ENCODE measurements at places on chromosomes 5 and 9.

DNA sequence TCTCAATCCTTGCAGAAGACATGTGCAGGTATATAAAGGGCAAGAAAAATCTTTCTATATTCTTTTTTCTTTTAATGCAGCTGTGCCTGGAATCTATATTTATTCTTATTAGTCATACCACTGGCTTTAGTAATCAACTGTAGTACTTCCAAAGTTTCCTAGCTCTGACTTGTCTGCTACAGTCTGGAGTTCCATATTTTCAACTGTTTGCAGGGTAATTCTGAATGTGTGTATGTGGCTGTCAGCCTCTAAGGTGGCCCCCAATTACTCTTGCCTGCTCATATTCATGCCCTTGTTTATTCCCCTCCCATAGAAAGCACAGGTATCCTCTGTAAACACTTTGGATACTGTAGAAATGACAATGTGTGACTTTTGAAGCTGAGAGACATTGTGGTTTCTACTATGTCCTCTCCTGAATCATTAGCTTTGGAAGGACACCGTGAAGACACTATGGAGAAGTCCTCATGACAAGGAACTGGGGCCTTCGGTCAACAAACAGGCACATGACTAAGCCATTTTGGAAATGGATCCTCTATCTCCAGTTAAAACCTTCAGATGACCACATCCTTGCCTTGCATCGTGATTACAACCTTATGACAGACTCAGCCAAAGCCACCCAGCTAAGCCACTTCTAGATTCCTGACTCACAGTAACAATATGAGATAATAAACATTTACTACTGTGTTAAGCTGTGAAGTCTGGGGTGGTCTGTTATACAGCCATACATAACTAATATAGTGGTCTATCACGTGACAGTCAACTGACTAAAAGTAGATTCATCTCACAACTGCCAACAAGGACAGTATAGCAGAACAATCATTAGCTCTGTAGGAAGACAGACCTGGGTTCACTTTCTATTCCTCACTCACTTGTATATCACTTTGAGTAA is 49.5 kb upstream of the SUSD1 start:
- DNase-seq = no peak

GRCh38 chr5:170491479-170491878 is 12.3 kb upstream of the KCNIP1 start:
- no peak for DNase-seq

DNA sequence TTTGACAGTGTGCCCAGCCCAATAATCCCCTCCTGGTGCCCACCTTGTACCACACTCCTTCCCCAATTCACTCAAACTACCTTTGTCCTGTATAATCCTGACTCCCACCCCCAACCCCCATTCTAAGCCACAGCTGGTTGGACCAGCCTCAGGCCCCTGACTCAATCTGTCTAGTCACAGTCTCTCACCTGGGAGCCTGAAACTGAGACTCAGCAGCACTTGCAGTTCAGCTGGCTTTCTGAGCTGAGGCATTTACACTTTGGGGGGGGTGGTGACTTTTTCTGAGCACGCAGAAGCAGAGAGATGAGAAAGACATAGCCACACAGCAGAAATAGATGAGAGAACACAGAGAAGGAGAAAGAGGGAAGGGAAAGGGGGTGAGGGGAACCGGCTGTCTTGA is 247.3 kb downstream of the MAN2A1 start:
- no peak for DNase-seq

DNA sequence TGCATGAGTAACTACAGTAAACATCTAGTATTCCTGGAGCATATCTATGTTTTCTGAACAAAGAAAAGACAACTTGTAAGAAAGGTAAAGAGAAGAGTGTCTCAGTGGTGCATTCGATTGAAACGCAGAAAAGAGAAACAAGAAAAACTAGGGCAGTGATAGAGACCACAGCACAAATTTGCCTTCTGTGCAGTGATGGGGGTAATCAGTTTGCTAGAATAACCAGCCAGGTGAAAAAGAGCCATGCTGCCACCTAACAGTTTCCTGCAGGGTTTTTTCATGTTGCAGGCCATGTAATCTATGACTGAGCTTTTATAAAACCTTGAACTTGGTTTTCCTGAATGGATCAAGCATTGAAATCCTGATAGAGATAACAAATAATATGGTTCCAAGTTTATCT is 198.4 kb upstream of the MEF2C start:
- no peak for DNase-seq

- no peak for DNase-seq
These were observed 614.7 kb downstream of the ISL1 start for GRCh38 chr5:51997949-51998348.

DNA sequence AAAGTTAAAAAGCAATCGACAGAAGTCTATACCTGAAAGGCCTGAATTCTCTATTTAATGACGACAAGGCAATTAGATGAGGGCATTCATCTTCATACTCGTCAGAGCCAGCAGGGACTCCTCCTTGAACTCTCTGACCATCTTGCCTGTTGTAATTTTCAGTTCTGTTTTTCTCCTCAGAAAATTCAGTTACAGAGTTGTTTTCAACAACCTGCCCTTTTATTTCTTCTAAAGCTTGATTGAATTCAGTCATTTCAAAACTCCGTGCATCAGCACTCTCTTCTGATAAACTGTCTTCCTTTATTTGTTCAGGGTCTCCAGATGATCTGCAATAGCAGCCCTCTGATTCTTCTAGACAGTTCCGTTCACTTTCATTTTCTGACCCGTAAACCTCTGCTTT is 15.6 kb downstream of the RIOK2 start:
- DNase-seq = no peak

DNA sequence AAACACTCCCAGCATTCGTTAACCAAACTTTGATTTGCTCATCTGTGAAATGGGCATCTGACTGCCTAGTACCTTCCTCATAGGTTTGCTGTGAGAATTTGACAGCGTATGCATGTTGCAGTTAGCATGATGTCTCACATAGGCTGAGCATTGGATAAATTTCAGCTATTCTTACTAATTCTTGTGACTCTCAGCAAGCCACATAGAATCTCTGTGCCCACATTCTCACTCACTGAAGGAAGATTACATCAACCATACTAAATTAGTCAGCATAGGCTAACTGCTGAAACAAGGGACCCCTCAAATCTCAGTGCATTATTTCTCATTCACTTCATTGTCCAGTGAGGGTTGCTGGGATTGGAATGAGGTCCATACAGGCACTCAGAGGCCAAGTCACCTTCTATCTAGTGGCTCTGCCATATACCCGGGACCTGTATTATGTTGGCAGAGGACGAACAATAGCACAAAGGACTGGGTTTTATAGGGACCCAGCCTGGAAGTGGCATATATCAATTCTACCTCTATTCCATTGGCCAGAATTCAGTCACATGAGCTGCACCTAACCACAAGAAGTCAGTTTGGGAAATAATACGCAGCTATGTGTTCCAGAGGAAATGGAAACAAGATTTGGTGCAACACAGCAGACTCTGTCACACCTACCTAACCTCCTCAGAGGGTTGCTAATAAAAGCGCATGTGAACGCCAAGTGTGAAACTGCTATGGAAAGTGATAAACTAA is 4.2 kb upstream of the PTGER4 start:
- no peak for DNase-seq
